Mesothelial cell of epicardium (in vitro differentiated cells): ENCODE measurements at places on chromosomes 13 and 19. TPM values are rescaled to one million over a fixed set of nuclear protein-coding genes. Genes with fewer than 3 reads are reported as not detected.

GRCh38 chr13:51501592-51502152 lies 48.8 kb upstream of the INTS6 start:
- H3K4me3 ChIP-seq: no peak overlapping the region
- DNase-seq: no peak
- H3K27me3 ChIP-seq: peaks cover 4% of the 10 kb centered on the region
- peaks cover 6% of the 10 kb centered on the region for H3K4me1 ChIP-seq
- no peaks in the 10 kb centered on the region for H3K36me3 ChIP-seq

Gene LILRB5
- total RNA-seq: not detected in 3 replicates

DNA sequence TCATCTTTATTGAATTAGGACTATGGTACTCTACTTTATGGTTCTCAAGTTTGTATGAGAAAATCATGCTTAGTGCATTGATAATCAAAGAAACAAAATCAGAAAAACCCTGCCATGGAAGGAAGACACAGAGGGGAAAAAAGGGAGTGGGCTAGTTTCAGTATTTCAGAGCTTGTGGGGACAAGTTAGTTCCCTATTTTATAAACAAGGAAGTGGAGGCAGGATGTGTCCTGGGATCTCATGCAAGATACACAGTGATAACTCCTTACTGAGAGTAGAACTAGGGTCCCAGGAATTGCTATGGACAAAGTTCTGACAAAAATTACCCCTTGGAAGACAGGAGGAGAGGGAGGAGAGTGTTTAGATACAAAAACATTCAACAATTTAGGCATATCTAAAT lies 1277.3 kb downstream of the UQCRFS1 start:
- H3K27ac ChIP-seq: no peak overlapping the region
- no peaks in the 10 kb centered on the region for H3K27me3 ChIP-seq
- H3K4me3 ChIP-seq: no peak overlapping the region
- H3K36me3 ChIP-seq: no peaks in the 10 kb centered on the region
- H3K4me1 ChIP-seq: no peaks in the 10 kb centered on the region

GRCh38 chr13:105643966-105644365 lies 891.5 kb downstream of the EFNB2 start:
- H3K27ac ChIP-seq: no peak overlapping the region
- H3K4me1 ChIP-seq: peaks cover 4% of the 10 kb centered on the region
- no peaks in the 10 kb centered on the region for H3K27me3 ChIP-seq
- no peak overlapping the region for H3K4me3 ChIP-seq
- H3K36me3 ChIP-seq: peaks cover 10% of the 10 kb centered on the region

Gene ZIM2
- total RNA-seq: not detected in 3 replicates

Gene PRRG2
- 0.87 to 1.4 TPM (median 1.1 TPM) in 3 replicates for total RNA-seq

DNA sequence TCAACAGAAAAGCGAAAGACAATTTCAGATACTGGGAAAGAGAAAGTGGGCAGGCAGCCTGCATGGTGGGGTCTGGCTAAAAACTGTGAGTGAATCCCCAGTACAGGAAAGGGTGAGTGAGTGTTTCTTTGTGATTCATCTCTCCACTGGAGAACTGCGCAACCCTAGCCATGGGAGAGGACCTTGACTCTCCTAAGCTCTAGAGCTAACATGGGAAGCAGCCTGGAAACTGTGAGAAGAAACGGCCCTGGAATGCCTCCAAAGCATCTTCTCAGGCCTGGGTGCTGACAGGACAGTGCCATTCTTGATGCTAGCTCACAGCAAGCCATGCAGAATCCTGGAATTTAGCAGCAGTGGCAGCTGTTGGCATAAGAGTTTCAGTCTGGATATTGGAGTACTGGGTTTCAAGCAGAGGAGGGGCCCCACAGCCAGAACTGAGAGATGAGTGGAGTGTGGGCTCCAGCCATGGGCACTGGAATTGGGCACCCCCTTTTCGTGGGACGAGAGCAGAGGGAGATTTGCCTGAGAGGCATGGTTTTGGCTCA lies 18.7 kb upstream of the SLAIN1 start:
- H3K36me3 ChIP-seq: no peaks in the 10 kb centered on the region
- H3K4me3 ChIP-seq: no peak overlapping the region
- H3K27ac ChIP-seq: no peak overlapping the region
- H3K27me3 ChIP-seq: peaks cover 44% of the 10 kb centered on the region

- peaks cover 21% of the 10 kb centered on the region for H3K27me3 ChIP-seq
- peak; percentile 47 for DNase-seq
- no peak overlapping the region for H3K27ac ChIP-seq
- H3K4me3 ChIP-seq: no peak overlapping the region
- H3K36me3 ChIP-seq: no peaks in the 10 kb centered on the region
- no peaks in the 10 kb centered on the region for H3K4me1 ChIP-seq
These were observed 112.2 kb upstream of the GPR12 start for GRCh38 chr13:26872525-26873385.

Gene APC2
- 2.3 to 2.8 TPM (median 2.4 TPM) in 3 replicates for total RNA-seq
